ENCODE measurements at places on chromosomes 5 and 9.
A peak's percentile ranks its signal among the peaks of the same experiment; 100 is the strongest.

GRCh38 chr9:13750061-13750460, 470.6 kb upstream of the MPDZ start:
- no peak for DNase-seq

DNA sequence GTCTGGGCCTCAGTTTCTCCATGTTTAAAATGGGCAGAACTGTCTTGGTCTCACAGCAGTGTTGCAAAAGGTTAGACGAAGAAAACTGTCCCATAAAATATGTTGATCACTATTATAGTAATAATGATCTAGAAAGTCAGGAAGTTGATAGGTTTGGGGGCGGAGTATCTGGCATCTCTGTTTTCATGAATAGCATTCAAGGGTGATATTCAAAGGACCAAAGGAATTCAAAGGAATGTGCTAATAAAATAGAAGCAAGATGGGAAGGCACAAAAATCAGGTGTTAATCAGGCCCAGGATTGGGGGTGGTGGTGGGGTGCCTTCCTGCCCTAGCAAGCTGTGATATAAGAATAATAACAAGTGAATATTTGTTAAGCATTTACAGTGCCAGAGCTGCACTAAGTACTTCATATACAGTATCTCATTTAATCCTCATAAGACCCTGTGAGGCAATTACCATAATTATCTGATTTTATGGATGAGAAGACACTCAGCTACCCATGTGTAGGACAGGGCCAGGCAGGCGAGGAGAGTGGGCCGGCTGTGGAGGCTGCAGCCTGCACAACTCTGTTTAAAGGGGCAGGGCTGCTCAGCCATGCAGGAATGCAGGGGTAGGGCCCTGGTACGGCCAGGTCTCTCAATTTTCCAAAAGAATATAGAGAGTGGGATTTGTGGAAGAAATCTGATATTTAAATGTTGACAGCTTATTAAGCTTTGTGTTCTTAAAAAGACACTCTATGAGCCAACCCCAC, 142.0 kb upstream of the PANK3 start:
- DNase-seq = no peak

DNA sequence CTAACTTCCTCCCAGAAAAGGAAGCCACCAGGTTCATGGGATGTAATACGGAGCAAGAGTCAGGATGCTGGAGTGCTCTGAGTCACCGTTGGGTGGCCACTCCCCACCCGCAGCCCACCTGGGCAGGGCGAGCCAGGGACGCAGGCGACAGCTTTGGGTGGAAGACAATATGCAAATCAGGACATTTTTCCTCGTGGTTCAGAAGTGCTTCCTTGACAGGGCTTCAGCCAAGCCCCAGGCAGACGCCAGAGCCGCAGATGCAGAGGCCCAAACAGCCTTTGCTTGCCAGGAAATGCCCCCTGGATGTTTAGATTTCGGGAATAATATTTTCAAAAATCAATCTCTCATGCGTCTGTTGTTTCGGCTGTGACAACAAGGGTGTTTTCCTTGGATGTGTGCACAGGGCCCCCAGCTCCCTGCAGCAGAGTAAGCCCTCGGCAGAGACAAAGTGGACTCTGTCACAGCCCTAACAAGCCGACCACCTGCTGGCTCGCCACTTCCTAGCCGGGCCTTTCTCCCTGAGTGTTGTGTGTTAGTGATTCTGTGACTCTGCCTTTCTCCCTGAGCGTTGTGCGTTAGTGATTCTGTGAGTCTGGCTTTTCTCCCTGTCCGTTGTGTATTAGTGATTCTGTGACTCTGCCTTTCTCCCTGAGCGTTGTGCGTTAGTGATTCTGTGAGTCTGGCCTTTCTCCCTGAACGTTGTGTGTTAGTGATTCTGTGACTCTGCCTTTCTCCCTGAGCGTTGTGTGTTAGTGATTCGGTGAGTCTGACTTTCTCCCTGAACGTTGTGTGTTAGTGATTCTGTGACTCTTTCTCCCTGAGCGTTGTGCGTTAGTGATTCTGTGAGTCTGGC, 11.8 kb upstream of the SLC9A3 start:
- DNase-seq = peak; percentile 88

- peak; percentile 35 for DNase-seq
Observed at GRCh38 chr5:93611976-93612854, 29.2 kb downstream of the NR2F1 start.

GRCh38 chr5:68433923-68434879, 218.6 kb downstream of the PIK3R1 start:
- peak; percentile 97 for DNase-seq

GRCh38 chr5:172672681-172673080, 31.6 kb downstream of the NEURL1B start:
- no peak for DNase-seq
